Activated CD4-positive, alpha-beta memory T cell treated with anti-CD3 and anti-CD28 coated beads for 36 hours (primary cell): ENCODE measurements at places on chromosomes 12 and 14. TPM values are rescaled to one million over a fixed set of nuclear protein-coding genes. Genes with fewer than 3 reads are reported as not detected.

TPH2 gene
- not detected for total RNA-seq

P2RX2 gene
- total RNA-seq: not detected

NAA30 gene
- total RNA-seq: 14.4 TPM

OVCH1 gene
- not detected for total RNA-seq

MYL2 gene
- total RNA-seq: not detected

EID3 gene
- total RNA-seq: 4.7 TPM

SLC4A8 gene
- 1.8 TPM for total RNA-seq

DNAAF2 gene
- total RNA-seq: 10.4 TPM

TAS2R8 gene
- total RNA-seq: not detected

SUPT16H gene
- 158 TPM for total RNA-seq

TCL1B gene
- total RNA-seq: not detected

KCNMB4 gene
- 1.5 TPM for total RNA-seq

PLA2G1B gene
- not detected for total RNA-seq

RD3L gene
- total RNA-seq: not detected

CLECL1 gene
- total RNA-seq: 6.5 TPM

CD4 gene
- 300 TPM for total RNA-seq

HHIPL1 gene
- 0.29 TPM for total RNA-seq

ETFBKMT gene
- total RNA-seq: 1.1 TPM

MYO1H gene
- total RNA-seq: not detected

LTBP2 gene
- total RNA-seq: 0.31 TPM

KRT75 gene
- total RNA-seq: not detected

MYG1 gene
- total RNA-seq: 77.9 TPM

IAPP gene
- not detected for total RNA-seq

FANCM gene
- total RNA-seq: 15.9 TPM

C12orf60 gene
- total RNA-seq: 3.4 TPM

CACNA1C gene
- total RNA-seq: 0.12 TPM

KRT7 gene
- total RNA-seq: 3.7 TPM

SERPINA12 gene
- total RNA-seq: not detected

ASCL1 gene
- total RNA-seq: not detected

PPP1R36 gene
- 0.31 TPM for total RNA-seq

TMEM132C gene
- not detected for total RNA-seq

PIK3C2G gene
- total RNA-seq: not detected

COL2A1 gene
- total RNA-seq: not detected

IL26 gene
- 2.1 TPM for total RNA-seq

GPR135 gene
- total RNA-seq: 0.51 TPM

RAPGEF3 gene
- 2.5 TPM for total RNA-seq

WNT1 gene
- total RNA-seq: not detected

ZDHHC22 gene
- total RNA-seq: not detected

PITPNM2 gene
- total RNA-seq: 5.9 TPM

CELA1 gene
- total RNA-seq: 0.24 TPM

MYF5 gene
- total RNA-seq: not detected

LMO3 gene
- not detected for total RNA-seq

KLHL33 gene
- not detected for total RNA-seq

SYT1 gene
- total RNA-seq: not detected

BMP4 gene
- total RNA-seq: not detected

ANO4 gene
- total RNA-seq: not detected

OR10G3 gene
- not detected for total RNA-seq

APOLD1 gene
- total RNA-seq: 4.4 TPM

MBD6 gene
- 43.5 TPM for total RNA-seq

HVCN1 gene
- total RNA-seq: 4.0 TPM

SUOX gene
- 2.7 TPM for total RNA-seq

ALX1 gene
- not detected for total RNA-seq

CMTM5 gene
- not detected for total RNA-seq

RIMBP2 gene
- total RNA-seq: 0.27 TPM
